Epithelial cell of proximal tubule (primary cell): ENCODE measurements at places on chromosomes 3 and 15. TPM values are rescaled to one million over a fixed set of nuclear protein-coding genes. Genes with fewer than 3 reads are reported as not detected.

- DNase-seq = no peak
These were observed 14.5 kb downstream of the TERB2 start for GRCh38 chr15:44971036-44971435.

DNA sequence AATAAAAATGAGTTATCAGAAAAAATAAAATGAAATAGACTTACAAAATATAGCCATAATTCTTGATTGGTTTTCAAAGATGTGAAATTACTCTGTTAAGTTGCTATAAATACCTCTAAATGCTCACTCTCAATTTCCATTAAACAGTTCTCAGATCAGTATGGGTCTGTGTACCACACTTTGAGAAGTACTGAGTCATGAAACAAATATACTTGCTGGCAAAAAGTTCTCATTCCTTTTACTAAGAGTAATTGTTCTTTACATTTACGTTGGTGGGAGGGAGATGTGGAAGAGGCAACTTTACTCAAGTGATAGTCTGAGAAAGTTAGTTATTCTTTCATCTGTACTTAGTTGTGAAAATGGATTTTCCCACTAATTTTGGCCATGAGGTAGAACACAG lies 96.3 kb downstream of the ZNF385D start:
- no peak for DNase-seq

DNA sequence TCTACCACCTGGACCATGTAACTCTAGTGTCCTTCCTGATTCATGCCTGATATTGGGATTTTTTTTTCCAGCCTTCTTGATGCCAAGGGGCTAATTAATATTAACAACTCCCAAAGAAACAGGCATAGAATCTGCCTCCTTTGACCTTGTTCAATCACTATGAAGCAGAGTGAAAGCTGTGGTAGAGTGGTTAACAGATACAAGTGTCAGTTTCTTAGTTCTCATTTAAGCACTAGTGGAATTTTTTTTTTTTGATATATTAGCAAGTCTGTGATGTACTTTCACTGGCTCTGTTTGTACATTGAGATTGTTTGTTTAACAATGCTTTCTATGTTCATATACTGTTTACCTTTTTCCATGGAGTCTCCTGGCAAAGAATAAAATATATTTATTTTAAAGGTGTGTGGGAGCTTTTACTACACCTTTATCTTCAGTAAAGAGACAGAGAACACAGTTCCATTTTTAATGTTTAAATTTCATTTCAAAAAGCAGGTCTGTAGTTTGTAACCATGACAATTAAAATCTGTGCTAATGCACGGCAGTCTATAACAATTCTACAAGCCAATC lies 67.1 kb downstream of the TOP2B start:
- DNase-seq = no peak

GRCh38 chr15:77107531-77108355 lies 36.8 kb upstream of the TSPAN3 start:
- no peak for DNase-seq

DNA sequence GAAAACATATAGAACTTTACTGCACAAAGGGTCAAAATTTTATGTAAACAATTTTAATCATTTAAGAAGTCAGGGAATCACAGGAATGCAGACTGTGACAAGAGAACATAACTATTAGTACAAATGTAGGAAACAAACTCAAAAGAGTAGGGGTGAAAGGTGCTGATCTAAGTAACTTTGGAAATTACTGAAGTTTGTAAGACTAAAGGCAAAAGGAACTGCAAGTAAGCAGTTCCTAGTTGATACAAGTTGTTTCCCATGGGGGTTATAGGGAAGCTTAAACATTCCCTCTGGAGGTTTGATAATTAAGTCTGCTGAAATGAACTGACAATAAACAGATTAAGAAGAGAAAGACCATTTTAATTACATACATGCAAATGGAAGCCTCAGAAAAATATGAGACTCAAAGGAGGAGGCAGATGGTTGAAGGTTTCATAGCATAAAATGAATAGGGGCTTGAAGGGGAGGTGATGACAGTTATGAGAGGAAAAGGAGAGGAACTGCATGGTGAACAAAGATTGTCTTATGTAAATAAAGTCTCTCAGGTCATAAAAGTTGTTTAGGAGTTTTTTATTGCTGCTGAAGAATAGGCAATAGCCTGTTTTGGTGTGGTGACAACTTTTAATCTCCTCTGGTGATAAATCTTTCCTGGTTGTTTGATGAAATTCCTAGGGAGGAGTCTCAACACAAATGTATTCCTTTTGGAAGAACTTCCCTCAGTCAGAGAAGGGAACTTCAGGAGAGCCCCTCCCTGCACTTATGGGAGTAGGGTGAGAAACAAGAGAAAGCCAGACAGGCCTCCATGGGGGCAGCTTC lies 17.1 kb downstream of the SETMAR start:
- no peak for DNase-seq

- no peak for DNase-seq
These were observed 122.3 kb downstream of the HCN4 start for GRCh38 chr15:73246439-73246838.

DNA sequence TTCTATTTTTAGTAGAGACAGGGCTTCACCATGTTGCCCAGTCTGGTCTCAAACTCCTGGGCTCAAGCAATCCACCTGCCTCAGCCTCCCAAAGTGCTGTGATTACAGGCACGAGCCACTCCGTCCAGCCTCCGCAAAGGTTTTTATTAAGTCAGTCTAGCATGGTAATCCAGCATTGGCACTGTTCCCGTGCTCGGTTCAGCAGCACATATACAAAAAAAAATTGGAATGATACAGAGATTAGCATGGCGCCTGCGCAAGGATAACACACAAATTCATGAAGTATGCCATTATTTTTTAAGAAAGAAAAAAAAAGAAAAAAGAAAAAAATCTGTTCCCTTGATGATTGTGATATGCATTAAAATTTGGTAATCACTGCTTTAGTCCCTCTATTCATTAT lies 8.5 kb downstream of the CKMT1A start:
- no peak for DNase-seq

- DNase-seq = no peak
These were observed 64.3 kb downstream of the SLC12A8 start for GRCh38 chr3:125148016-125148812.

- DNase-seq = no peak
These were observed 73.9 kb downstream of the TTBK2 start for GRCh38 chr15:42846647-42847046.

DNA sequence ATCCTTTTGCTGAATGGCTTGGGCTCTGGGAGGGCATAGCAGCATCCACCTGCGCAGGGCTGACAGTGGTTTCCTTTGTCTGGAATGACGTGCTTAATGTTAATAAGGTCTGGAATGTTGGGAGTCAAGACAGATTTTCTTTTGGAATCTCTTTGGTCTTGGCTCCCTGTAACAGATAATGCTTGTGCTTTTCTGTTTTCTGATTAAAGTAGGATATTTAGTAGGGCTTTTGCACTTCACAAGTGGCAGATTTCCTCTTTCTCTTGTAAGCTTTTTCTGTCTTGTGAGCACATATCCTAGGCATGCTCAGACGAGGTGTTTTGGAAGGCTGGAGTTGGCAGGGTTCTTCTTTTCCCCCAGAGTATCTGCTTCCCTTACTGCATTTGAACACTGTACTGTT lies 189.6 kb downstream of the GHSR start:
- no peak for DNase-seq

- no peak for DNase-seq
These were observed 106.1 kb upstream of the FRMD4B start for GRCh38 chr3:69491975-69492374.

- DNase-seq = no peak
These were observed 511.2 kb downstream of the MECOM start for GRCh38 chr3:169152319-169152718.

DNA sequence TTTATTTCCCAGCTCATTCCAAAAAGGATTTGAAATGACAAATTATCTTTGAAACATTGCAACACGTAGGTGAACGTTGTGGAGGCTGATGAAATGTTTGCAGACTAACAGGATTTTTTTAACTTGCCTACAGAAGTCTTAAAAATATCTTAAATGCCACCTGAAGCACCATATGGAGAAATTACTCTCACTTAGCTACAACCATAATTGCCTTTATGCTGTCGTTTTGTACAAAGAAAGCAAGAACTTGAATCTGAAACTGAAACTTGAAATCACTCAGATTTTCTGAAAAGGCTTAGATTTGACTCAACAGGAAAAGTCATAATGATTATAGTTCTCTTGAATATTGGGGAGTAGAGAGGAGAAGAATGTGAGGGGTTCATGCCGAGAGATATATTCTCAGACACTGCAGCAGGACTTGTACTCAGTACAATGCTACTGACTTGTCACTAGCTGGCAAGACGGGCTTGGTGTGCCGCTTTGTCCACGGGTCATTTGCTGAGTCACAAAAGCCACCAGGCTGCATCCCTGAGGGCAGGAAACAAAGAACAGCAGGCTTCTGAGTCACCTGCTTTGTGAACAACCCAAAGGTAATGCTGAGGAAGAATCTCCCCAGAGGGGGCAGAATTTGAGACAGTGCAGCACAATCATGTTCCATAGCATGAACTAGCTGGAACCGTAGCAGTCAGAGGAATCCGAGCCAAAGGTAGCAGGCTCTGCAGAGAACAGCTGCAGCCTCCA lies 7.1 kb upstream of the FMN1 start:
- DNase-seq = peak; percentile 78

DNA sequence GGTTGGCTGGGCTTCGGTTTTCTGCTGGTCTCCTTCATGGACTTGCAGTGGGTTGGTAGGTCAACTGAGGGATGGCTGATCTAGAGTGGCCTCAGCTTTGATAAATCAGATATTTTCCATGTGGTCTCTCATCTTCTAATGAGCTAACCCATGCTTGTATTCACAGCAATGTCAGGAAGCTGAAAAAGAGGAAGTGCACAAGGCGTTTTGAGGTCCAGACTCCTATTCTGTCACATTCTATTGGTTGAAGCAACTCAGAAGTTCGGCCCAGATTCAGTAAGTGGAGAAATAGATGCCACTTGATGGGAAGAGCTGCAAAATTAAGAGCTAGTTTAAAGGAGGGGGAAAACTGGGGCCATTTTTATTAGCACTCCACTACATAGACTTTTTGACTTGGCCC lies 361.2 kb downstream of the DIPK2A start:
- DNase-seq = no peak

DNA sequence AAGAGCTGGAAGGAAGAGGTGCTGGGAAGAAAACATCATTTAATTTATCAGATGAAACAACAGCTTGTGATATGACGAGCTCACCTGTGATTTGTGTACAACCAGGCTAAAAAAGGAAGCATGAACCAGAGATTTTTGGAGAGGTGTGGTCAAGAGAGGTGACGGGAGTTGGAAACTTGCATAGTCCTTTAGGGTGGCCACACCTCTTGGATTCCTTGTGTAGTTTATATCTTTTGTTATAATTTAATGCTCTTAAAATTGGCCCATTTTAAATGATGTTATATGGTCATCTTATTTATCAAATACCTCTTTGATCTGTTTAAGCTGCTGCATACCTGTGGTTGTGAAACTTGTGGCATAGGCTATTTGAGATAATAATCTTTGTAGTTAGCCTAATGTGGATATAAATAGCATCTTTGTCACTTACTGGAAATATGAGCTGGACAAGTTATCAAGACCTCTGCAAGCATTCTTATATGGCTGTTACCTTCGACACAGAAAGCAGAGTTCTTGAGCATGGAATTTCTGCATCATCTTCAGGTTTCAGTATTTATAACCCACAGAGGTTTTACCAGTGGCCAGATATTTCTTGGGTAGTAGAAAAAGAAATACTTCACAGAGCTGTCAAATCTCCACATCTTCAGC lies 49.1 kb downstream of the IL1RAP start:
- DNase-seq = no peak

- no peak for DNase-seq
These were observed 128.5 kb upstream of the RBMS3 start for GRCh38 chr3:29152379-29152778.

- DNase-seq = peak; percentile 96
These were observed at the start of gene SELENOK for GRCh38 chr3:53891497-53892285. Gene SELENOK, minus strand, starts transcription at chr3:53891859.

DNA sequence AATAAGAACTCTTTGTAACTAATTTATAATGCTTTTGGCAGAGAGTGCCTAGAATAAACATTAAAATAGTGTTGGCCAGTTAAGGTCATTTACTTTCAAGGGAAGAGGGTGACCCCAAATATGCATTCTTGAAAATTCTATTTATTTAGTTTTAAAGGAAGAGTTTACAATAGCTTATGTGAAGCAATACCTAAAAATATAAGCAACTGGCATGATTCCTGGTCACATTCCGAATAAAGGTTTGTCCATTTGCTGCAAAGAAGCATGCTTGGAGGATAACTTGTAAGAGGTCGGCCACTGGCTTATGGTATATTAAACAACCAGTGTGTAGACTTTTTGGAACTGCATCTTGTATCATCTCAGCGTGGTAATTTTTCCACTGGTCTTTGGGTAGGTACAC lies 10.2 kb downstream of the MITF start:
- DNase-seq = no peak

- no peak for DNase-seq
These were observed 71.8 kb downstream of the FGF7 start for GRCh38 chr15:49494842-49495241.

Gene LINGO1
- total RNA-seq = 0.14 TPM in 1 of 2 replicates, not detected in the other

Gene DUOX2
- not detected in 2 replicates for total RNA-seq

Gene EIF4E3
- 2.5 and 2.7 TPM in 2 replicates for total RNA-seq

Gene GRM2
- total RNA-seq = not detected in 2 replicates

Gene NME9
- total RNA-seq = 0.43 TPM in 1 of 2 replicates, not detected in the other

Gene CD200R1
- not detected in 2 replicates for total RNA-seq

Gene SH3GL3
- total RNA-seq = 0.92 and 1.0 TPM in 2 replicates

Gene CADPS
- not detected in 2 replicates for total RNA-seq
